ENCODE measurements at places on chromosomes 7 and 10.

DNA sequence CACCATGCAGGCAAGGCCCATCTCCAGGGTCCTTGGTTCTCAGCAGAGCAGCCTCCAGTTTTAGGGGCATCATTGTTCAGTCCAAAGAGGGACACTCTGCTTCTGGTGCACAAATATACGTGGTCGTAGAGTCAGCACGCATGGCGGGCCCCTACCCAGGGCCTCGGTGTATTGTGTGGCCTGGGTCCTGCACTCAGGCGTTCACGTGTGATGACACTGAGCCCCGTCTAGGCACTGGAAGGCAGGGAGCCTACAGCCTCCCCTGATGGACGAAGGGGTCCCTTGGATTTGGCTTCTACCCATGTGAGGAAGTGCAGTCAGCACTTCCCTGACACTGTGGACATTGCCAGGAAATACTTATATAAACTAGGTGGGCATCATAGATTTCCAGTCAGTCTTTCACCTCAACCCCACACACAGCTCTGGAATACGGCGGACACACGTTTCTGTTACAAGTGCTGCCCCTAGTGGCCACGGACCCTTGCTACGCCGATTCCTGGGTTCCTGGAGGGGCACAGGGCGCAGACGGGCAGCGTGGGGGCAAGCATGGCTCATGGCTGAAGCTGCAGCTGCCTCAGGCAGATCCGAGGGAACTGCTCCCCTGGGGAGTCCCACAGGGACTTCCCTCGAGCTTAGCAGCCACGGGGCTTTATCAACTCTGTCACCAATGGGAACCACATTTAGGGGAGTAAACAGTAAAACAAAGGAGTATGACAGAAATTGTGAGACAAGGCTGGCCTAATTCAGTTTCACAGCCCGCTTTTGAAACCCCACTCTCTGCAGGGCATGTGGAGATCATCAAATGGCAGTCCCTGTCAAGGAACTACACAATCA is 25.4 kb downstream of the AIFM2 start:
- DNase-seq = no peak

DNA sequence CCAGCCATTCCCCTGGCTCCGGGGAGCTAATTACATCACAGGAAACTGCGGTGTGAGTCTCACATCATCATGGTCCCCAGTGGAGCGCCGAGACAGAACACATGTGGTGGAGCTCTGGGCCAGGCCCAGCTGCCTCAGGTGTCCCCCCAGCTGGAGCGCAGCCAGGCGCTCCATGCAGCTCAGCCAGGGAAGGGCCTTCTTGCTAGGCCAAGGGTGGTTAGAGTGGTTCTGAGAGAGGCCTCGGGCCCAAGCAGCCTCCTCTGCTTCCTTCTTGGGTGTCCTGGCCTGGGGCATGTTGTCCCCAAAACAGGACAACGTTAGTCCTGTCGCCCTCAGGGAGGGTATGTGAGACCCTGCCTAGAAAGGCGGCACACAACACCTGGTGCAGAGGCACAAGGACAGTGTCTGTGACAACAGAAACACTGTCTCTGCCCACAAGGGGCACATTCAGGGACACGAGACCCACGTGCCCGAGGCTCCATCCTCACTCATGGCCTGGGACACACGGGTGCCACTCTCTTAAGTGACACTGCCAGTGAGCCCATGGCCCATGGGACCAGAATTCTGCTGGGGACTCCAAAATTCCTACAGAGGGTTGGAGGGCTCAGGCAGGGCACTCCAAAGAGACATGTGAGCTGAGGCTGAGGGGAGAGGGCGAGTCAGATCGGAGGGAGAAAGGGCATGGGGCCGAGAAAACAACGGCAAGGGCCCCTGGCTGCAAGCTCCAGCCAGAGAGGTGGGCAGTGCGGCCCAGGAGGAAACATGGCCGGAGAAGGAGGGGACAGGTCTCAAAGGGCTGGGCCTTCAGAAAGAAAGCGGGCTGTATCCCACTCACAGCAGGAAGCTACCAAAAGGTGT is 37.0 kb upstream of the RET start:
- no peak for DNase-seq

GRCh38 chr7:43054052-43054722 is 58.3 kb upstream of the HECW1 start:
- DNase-seq = no peak

GRCh38 chr7:30224511-30225062 is 59.8 kb upstream of the ZNRF2 start:
- no peak for DNase-seq

GRCh38 chr10:126372396-126372795 is 15.9 kb downstream of the ADAM12 start:
- DNase-seq = no peak

DNA sequence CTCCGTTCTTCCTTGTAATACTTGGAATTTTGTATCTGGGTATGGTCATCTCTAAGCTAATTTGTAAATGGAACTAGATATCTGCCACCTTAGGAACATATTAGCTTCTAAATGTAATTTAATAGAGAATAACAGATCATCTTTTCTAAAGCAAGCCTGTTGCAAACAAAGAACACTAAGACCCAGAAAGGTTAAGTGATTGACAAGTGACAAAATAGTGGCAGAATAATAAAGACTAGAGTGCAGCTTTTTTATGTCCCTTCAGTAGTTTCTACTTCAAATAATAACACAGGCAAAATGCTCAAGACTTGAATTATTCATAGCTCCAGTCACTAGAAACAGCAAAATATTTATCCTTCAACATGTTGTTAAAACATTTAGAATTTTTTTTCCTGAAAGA is 91.7 kb downstream of the MET start:
- no peak for DNase-seq

Data from SK-N-MC (cell line).